ENCODE measurements at places on chromosomes 7 and 10.

DNA sequence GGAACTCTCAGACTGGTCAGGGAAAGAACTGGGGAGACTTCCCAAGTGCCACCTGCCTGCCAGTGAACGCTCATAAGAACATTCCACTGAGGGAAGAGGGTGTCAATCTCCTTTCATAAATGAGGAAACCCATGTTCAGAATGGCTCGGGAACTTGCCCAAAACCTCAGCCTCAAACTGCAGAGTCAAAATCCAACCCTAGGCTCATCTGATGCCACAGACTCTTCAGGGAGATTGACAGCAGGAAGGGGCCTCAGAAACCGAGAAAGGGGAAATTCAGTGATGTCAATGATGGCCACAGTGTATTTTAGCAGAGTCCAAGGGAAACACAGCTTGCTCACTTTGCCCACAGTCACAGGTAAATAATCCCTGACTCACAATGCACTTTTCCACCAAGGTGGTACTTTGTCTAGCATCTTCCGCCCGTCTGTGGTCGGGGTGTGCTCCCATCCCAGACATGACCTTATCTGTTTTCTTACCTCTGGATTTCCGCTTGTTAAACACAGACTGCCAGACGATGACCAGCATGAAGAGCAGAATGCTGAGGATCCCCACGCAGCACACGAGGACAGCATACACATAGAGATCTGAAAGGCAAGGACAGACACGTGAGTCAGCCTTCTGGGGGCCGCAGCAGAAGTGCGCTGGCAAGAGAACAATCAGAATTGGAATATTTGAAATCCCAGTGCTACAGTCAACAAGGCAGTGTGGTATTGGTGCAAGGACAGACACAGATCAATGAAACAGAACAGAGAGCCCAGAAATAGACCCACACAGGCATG, 38.4 kb downstream of the VSTM4 start:
- no peak for DNase-seq

DNA sequence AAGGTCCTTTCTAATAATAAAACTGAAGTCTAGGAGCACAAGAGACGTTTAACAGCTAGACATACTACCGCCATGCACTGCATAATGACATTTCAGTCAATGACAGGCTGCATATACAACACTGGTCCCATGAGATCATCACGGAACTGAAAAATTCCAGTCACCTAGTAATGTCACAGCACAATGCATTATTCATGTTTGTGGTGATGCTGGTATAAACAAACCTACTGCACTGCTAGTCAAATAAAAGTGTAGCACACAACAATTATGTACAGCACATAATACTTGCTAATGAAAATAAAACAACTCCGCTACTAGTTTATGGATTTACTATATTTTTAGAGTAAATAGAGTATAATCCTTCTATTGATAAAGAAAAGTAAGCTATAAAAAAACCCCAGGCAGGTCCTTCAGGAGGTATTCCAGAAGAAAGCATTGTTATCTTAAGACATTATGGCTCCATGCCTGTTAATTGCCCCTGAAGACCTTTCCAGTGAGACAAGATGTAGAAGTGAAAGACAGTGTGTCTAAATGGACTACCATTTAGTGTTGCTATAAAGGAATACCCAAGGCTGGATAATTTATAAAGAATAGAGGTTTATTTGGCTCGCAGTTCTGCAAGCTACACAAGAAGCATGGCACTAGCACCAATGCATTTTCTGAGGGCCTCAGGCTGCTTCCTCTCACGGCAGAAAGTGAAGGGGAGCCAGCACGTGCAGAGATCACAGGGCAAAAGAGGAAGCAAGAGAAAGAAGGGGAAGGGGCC, 47.1 kb downstream of the HIBADH start:
- DNase-seq: no peak

- DNase-seq: no peak
These were observed at the start of gene EVX1 for GRCh38 chr7:27242555-27243339. Gene EVX1, plus strand, starts transcription at chr7:27242802. Its CDS starts 229 bp downstream, at chr7:27243031.

DNA sequence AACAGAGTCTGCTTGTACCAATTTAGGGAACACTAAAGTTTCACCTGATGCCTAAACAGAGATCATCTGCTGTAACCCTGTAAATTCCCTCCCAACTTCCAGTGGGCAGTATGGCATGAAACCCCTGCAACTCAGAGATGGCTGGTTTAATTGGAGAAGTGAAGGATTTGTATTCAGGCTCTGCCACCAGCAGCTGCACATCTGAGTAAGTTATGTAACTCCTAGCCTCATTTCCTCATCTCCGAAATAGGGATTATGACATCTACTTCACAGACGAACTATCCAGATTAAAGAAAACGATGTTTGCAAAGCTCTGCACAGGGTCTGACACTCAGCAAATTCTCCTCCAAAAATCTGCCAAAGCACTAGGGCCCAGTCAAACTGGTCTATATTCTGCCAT, 493.0 kb downstream of the KCNMA1 start:
- DNase-seq: no peak

GRCh38 chr7:14020339-14020900, 31.0 kb upstream of the ETV1 start:
- DNase-seq: no peak

GRCh38 chr10:95655571-95656290, 780 bp downstream of the ALDH18A1 start:
- DNase-seq: no peak

GRCh38 chr10:127267442-127267841, 71.1 kb upstream of the INSYN2A start:
- no peak for DNase-seq

- DNase-seq: no peak
These were observed 479.8 kb downstream of the PTPRN2 start for GRCh38 chr7:158107806-158108205.

DNA sequence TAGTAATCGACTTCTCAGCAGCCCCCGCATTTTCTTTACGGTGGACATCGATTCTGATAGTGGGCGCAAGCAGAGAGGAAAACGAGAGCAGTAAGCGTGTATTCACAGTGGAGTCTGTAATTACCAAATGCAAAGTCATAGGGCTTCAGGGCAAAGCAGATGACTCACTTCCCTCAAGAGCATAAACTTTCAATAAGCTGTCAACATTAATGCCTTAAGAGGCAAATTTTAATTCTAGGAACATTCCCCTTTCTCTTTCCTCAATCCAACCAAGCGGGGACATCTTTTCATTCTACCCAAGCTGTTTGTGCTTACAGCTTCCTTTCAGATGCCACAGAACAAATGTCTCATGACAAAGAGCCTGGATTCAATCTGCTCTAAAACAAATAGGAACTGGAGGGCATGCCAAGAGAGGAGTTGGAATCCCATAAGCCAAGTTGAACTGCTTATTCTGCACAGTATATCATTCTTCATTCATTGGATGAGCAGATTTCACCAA, 48.6 kb downstream of the MALSU1 start:
- DNase-seq: no peak

GRCh38 chr7:139995017-139995915, 67.5 kb downstream of the PARP12 start:
- DNase-seq: no peak

- DNase-seq: peak; percentile 62
These were observed 713 bp downstream of the LZTS2 start for GRCh38 chr10:101000127-101000914.

GRCh38 chr10:52314822-52315552, 906 bp downstream of the DKK1 start:
- DNase-seq: peak; percentile 21

DNA sequence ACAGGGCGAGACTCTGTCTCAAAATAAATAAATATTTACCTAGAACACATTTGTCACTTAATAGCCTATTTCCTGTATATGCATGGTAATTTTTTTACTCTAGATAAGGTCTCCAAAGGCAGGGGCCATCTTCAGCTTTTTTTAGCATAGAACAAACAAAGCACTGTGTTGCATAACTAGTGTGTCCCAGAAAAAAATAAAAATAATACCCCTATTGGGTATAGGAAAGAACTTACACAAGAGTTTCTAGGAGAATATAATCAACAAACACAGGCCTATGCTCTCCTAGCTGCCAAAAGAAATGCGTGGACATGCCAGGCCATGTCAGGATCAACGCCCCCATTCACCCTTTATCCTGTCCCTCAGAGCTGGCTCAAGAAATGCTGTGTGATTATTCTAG, 103.6 kb downstream of the PARD3 start:
- DNase-seq: no peak

- no peak for DNase-seq
These were observed 53.2 kb upstream of the FAM3C start for GRCh38 chr7:121449329-121449728.

DNA sequence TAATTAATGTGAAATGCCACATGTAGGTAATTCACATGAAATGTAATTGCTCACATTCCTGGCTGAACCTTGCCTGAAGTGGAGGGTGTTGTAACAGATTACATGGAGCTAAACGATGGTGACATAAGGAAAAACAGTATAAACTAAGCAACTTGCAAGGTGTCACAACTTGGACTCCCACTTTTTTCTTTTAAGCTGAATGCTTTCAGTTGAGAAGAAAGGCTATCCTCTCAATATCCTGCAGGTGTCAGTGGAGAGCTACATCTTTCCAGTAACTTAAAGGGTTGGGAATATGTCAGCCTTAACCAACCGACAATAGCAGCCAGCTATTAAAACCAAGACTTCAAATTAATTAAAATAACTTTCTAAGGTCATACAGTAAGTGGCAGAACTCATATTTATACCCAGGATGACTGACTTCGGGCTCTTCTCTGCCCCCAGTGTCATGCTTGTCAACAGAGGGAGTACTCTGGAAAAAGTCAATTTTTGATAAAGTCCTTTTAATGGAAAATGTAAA, 33.7 kb downstream of the NRBF2 start:
- DNase-seq: no peak

- DNase-seq: no peak
These were observed 40.4 kb downstream of the PHTF2 start for GRCh38 chr7:77838929-77839491.

- DNase-seq: no peak
These were observed 28.7 kb downstream of the PDZD8 start for GRCh38 chr10:117346574-117346973.

- no peak for DNase-seq
These were observed 59.0 kb downstream of the PODXL start for GRCh38 chr7:131497454-131497853.

DNA sequence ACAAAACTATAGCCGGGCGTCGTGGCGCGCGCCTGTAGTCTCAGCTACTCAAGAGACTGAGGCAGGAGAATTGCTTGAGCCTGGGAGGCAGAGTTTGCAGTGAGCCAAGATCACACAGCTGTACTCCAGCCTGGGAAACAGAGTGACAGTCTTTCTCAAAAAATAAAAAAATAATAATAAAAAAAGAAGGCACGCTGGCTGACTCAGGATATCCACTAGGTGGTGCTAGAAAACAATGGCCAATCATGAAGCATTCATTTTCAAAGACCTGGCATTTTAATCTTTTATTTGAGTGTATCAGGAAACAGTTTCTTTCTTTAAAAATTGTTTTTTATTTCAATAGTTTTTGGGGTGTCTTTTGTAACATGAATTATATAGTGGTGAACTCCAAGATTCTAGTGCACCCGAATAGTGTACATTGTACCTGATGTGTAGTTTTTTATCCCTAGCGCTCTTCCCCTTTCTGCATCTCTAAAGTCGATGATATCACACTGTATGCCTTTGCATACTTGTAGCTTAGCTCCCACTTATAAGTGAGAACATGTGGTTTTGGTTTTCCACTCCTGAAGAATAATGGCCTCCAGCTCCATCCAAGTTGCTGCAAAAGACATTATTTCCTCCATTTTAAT, 88.6 kb downstream of the LYZL1 start:
- DNase-seq: no peak

Data from right hindlimb (tissue), 1 donor.